ENCODE measurements at places on chromosomes 3 and 15.

GRCh38 chr3:170806676-170807075 lies 63.3 kb downstream of the RPL22L1 start:
- no peak for DNase-seq

DNA sequence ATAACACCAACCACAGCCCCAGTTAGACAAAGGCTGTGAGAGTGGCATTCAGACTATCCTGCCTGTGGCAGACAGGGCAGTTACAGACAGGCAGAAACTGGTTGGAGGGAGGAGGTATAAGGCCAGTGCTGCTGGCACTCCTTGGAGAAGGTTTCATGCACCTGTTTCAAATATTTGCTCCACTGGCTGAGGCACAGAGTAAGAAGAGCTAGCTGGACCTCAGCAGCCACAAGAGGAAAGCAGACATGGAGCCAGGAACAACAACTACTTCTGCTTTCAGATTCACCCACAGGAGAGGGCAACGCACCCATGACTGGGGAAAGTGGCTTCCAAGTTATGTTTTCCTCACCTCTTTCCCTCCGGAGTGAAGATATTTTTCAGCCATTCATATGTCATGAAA lies 11.5 kb upstream of the PRKAR2A start:
- DNase-seq, result no peak

- DNase-seq, result no peak
Observed at GRCh38 chr15:29289173-29289572, 19.6 kb upstream of the NSMCE3 start.

GRCh38 chr15:62109437-62109836 lies 42.7 kb downstream of the C2CD4A start:
- DNase-seq, result no peak

DNA sequence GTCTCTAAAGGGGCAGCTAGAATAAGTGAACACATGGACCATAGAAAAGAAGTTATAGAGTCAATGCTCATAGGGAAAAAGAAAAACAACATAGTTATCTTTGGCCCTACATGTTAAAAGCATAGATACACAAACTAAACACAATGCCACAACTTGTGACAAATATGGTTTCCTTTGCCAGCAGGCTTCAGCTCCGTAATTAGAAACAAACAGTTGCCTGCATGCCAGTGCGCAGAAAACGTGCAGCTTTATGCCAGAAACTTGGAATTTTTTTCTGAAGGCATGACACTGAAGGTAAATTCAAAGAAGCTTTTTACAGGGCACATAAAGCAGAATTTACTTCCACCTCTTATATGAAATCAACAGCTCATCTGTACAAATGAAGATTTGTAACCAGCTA lies 2.2 kb upstream of the CPNE4 start:
- DNase-seq, result no peak

DNA sequence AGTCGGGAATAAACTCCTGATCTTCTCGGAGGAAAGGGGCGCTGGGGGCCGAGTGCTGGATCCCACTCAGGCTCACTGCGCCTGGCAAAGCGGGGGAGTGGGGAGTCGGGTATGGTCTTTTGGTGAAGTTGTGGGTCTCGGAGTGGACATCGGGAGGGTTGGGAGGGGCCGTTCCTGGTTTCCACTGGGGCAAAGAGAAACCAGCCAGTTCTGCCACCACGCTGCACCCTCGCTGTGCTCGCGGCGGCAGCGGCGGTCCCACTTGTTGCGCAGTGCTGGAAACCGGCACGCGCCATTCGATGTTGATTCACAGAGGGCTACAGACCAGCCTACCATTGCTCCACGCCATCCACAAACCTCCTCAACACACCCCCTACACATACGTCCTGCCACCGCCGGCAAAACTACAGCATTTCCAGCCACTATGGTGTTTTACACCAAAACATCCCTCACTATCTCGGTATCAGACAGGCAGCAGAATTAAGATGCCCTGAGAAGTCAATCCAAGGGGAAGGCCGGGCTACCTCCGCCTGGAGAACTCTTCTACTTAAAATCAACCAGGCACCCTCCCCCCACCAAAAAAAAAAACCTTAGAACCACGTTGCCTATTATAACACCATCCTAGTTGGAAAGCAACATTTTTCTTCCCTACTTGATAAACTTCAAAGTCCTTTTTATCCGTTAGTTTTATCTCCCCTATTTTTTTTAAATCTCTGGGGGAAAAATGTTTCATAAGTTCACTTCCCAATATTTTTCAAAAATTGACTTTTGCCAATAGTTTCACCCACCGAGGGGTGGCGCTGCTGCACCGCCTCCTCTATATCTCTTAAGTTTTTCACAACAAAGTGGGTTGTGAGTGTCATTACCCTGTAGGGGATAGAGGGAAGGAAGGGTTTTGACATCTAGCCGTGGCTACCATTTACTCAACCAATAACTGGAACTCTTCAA lies 3.6 kb downstream of the BCL6 start:
- DNase-seq, result no peak

- no peak for DNase-seq
Observed at GRCh38 chr3:113495035-113495434, 19.9 kb downstream of the SPICE1 start.

DNA sequence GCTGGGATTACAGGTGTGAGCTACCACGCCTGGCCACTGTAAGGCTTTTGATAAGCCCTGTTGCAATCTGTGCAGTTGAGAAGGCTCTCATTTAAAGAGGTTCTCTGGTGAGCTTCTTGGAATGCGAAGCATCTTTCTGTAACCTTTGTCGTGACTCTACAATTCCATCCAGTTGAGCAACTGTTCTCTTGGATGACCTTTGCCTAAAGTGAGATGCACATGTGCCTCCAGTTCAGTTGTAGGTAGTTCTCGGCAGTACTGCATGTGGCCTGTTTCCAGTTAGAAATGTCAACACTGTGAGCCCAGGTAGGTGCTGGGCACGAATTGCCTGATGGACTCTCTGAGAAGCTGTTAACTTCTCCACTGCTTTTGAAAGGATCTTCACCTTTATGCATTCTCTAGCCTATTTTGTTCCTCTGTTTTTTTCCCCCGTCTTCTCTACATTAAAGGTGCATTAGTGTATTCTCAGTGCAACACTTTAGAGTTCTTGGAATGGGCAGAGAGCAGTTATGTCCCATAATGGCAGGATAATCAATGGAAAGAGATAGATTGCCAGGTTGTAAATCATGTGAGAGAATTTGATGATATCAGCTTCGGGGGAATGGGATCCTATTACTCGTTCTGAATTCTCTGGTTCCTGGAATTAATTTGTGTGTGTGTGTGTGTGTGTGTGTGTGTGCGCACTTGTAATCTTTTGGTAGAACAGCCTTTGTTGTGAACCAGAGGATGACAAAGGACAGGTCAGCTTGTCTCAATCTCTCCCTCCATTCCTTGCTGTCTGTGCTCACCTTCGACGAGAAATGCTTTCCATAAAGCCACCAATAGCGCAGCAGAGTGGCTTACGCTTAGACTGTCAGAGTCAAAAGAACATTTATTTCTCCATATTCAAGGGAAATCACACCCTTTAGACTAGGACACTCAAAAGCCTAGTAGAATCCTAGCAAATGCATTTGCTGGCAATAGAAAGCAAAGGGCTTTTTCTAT lies 51.1 kb downstream of the PTPRG start:
- DNase-seq, result no peak

- no peak for DNase-seq
Observed at GRCh38 chr3:168096210-168096652, 507 bp upstream of the GOLIM4 start.

- no peak for DNase-seq
Observed at GRCh38 chr15:68508485-68509189, 70.2 kb upstream of the CORO2B start.

DNA sequence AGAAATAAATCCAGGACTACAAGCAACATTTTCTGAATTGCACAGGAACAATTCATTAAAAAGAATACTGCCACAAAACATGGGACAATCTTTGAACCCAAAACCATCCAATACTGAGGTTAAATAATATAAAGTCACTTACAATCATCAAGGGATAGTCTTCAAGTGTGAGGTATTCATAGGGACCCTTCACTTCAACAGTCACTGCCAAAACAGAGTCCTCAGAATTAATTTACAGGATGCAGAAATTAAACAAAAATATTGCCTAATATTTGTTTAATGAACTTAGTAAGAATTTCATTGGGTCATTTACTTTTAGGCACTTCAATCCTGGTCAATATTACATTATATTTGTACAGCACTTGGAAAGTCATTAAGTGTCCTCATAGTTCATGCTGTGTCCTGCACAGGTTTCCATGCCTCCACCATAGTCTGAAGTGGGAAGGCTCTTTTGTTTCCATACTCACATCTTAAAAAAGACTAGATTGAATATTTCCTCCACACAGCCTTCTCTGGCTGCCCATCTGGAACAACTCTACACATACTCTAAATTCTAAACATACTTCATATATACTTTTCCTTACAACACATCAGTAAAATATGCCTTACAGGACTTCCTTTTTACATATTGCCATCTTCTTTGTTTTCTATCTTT lies 31.6 kb upstream of the VPS39 start:
- DNase-seq, result no peak

DNA sequence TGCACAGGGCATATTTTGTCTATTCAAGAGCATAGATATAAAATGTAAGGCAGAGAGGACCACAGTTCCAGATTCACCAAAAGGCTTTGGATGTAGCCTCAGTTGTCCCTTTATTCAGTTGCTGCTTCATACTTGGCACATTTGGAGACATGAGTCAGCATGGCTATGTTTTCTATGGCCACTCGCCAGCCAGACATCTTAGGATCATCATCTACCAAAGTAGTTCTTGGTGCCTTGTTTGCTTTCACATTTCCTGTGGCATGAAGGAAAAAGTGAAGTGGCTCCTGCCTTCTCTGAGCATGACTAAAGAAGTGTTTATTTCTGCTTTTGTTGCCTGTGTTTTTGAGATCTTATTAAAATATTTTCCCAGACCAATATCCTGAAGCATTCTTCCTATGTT lies 7.2 kb downstream of the SUSD5 start:
- DNase-seq, result peak; percentile 77

GRCh38 chr15:70923311-70924080 lies 30.9 kb downstream of the LRRC49 start:
- no peak for DNase-seq

GRCh38 chr15:55513152-55513551 lies 5.1 kb upstream of the DNAAF4 start:
- no peak for DNase-seq

GRCh38 chr15:29090617-29091466 lies 178.8 kb downstream of the NSMCE3 start:
- DNase-seq, result no peak

DNA sequence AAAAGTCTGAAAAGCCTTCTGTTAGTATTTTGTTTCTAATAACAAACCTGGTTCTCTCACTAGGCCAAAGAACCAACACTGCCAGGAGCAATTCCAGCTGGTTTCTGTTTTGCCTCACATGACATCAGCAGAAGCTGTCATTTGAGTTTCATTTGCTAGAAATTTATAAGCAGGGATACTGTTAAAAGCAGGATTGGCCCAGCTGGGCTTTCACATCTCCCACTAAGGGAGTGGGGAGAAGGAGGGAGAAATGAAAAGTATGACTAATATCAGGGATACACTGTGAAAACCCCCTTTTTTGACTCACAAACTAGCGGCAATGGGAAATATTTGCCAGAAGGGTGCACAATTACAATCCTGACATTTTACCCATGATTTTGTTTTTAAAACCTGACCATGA lies 5.3 kb downstream of the CCDC80 start:
- DNase-seq, result no peak

GRCh38 chr3:129233538-129233937 lies 15.9 kb upstream of the COPG1 start:
- DNase-seq, result no peak

DNA sequence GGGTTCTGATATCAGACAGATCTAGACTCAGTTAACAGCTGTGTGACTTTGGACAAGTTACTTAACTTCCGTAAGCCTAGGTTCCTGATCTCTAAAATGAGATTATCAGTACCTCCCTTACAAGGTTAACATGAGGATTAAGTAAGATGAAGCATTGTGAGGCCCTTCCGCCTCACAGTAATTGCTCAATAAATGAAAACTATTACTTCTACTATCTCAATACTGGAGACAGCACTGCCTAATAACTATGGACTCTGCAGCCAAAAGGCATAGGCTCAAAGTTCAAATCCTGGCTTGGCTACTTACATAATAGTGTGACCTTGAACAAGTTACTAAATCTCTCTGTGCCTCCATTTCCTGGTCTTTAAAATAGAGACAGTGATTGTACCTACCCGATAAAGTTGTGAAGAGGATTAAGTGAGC lies 82.0 kb upstream of the ATP11B start:
- DNase-seq, result no peak

- DNase-seq, result no peak
Observed at GRCh38 chr3:183695569-183696364, 1.8 kb upstream of the YEATS2 start.

GRCh38 chr3:40780925-40781406 lies 256.2 kb downstream of the ZNF621 start:
- DNase-seq, result no peak

- no peak for DNase-seq
Observed at GRCh38 chr3:194139071-194139813, 3.3 kb downstream of the HES1 start.

GRCh38 chr15:78243491-78243941 lies 9.2 kb upstream of the ACSBG1 start:
- no peak for DNase-seq

DNA sequence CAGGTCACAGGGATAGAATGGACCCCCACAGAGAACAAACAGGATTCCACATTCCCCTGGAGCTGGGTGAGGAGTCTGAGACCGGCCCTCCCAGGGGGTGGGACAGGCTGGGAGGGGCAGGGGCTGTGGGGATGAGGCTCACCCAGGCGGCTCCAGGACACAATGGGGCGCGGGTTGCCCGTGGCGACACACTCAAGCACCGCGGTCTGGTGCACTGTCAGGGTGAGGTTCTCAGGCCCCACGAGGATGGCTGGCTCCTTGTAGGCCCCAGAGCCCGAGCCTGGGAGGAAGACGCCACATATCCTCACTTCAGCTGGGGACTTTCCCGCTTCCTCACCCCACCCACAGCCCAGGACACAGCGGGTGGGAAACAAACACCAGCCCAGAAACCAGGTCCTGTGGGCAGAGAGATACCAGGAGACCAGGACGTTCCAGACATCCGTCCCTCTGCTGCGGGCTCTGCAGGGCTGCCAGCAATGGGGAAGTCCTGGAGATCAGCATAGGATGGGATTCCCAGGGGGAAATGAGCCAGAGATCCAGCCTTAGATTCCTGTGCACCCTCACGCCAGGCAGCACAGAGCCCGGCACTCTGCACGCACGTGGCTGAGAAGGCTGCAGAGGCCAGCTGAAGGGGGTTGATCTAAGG lies 30.2 kb downstream of the RNU5B-1 start:
- no peak for DNase-seq

GRCh38 chr3:108391917-108392593 lies 95.7 kb downstream of the HHLA2 start:
- DNase-seq, result no peak

- DNase-seq, result no peak
Observed at GRCh38 chr3:169215461-169216352, 447.8 kb downstream of the MECOM start.

GRCh38 chr3:132660052-132660810 lies at the start of gene UBA5:
UBA5 (plus strand) TSS chr3:132660329; CDS start chr3:132660538, 209 bp downstream.
- peak; percentile 83 for DNase-seq

- no peak for DNase-seq
Observed at GRCh38 chr3:4688411-4688810, 195.3 kb downstream of the ITPR1 start.

- DNase-seq, result no peak
Observed at GRCh38 chr15:89395461-89395871, 60.8 kb upstream of the POLG start.

Measured in coronary artery (tissue), 2 donors.